ENCODE measurements at places on chromosomes 12 and 14.

DNA sequence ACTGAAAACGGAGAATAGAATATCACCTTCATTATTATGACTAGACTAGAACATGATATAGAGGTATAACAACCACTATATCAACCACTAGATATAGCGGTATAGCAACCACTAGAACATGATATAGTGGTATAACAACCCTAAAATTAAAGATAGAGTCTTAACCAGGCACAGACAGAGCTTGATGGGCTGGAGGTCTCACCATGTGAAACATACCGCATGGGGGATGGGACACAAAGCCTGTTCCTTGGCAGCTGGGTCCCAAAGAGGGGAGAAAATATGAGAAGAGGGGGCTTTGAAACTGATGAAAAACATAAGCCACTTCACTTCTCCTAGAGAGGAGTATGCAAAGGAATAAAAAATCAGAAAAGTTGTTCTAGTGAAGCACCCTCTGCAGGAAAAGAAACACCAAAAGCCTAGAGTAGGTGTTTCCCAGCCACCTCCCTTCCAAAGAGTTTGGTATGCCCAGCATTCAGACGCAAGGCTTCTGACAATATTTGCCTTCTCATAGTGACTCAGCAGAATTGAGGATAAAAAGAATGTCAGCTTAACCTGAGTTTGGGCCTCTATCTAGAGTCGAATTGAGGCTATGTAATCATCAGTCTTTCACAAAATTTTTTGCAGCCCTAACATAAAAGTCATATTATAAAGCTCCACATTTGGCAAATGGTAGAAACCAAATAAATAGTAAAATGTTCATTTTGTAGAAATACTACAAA, 316.4 kb downstream of the NOVA1 start:
- no peak for DNase-seq

GRCh38 chr12:114938487-114939210, 254.7 kb upstream of the TBX3 start:
- no peak for DNase-seq

DNA sequence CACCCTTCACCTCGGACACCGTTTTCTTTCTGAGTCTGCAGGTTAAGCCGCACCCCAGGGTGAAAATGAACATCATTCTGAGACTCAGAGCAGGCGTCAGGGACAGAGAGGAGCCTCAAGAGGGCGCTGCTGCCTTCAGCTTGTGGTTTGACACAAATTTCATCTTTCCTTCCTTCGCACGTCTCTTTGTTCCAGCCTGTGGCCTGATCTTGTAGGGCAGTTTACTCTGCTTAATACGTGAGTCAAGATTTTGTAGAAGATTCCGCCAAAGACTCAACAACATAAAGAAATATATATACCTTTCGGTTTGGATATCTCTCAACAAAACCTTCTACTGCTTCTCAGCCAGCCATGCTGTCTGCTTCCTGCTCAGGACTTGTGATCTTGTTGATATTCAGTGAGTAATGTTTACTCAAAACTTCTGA, 329.3 kb upstream of the OR4E1 start:
- DNase-seq: no peak

GRCh38 chr12:108449478-108449877, 65.6 kb upstream of the FICD start:
- no peak for DNase-seq

DNA sequence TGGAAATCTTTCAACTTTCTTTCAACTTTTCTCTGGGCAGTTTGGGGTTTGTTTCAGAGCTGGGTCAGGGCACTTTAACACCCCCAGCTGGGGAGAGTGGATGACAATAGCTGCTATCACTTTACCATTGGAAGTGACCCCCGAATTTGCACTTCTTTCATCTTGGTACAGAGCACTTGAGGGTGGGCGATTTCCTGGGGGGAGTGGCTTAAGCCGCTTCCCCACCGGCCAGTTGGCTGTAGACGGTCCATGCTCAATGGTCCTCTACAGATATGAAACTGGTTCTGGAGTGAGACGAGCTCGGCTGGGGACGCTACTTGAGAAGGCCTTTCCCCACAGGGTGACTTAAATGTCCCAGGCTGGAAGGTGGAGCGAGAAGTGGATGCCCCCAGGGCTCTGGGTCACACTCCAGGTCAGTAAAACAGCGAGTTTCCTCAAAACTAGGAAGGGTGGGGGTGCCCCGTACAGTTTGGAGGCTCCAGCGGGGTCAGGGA, at the start of gene VRTN:
TSS of gene VRTN (plus strand) at position 231 of the 494 bp plus-strand sequence. CDS start 8,313 bp downstream, outside the sequence.
- DNase-seq: no peak

DNA sequence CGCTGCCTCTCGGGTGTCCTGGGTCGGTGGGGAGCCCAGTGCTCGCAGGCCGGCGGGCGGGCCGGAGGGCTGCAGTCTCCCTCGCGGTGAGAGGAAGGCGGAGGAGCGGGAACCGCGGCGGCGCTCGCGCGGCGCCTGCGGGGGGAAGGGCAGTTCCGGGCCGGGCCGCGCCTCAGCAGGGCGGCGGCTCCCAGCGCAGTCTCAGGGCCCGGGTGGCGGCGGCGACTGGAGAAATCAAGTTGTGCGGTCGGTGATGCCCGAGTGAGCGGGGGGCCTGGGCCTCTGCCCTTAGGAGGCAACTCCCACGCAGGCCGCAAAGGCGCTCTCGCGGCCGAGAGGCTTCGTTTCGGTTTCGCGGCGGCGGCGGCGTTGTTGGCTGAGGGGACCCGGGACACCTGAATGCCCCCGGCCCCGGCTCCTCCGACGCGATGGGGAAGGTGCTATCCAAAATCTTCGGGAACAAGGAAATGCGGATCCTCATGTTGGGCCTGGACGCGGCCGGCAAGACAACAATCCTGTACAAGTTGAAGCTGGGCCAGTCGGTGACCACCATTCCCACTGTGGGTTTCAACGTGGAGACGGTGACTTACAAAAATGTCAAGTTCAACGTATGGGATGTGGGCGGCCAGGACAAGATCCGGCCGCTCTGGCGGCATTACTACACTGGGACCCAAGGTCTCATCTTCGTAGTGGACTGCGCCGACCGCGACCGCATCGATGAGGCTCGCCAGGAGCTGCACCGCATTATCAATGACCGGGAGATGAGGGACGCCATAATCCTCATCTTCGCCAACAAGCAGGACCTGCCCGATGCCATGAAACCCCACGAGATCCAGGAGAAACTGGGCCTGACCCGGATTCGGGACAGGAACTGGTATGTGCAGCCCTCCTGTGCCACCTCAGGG, 679 bp downstream of the ARF6 start:
- peak; percentile 68 for DNase-seq

- no peak for DNase-seq
Observed at GRCh38 chr12:91177381-91177780, 5.2 kb downstream of the DCN start.

GRCh38 chr12:14514154-14514842, 53.4 kb downstream of the PLBD1 start:
- no peak for DNase-seq

- no peak for DNase-seq
Observed at GRCh38 chr12:45667761-45668160, 61.7 kb upstream of the ARID2 start.

DNA sequence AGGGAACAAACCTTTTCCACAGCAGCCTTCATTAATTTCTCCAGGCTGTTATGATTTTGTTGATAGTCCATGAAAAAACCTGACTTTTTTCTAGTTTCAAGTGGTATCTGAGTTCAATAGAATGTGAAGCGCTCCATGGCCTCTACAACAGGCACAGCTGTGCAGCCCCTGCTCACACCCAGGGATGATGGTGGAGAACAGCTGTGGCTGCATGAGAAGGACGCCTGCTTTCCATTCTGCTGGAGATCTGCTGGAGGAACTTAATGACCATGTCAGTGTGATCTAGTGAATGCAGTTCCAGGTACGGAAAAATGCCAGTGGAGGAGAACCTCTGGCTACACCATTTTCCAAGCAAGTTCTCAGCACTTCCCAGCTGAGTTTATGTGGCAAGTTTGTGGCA, 80.6 kb downstream of the PIWIL1 start:
- DNase-seq: no peak

DNA sequence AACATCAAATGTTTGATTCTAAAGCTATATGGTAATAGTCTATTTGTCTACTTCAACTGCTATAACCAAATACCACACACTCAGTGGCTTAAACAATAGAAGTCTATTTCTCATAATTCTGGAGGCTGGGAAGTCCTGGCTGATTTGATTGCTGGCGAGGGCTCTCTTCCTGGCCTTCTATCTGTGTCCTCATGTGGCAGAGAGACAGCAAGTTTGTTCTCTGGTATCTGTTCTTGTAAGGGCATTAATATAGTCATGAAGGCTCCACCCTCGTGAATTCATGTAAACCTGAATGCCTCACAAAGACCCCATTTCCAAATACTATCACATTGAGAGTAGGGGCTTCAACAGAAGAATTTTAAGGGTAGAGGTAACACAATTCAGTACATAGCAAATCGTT, 34.1 kb downstream of the TRMT5 start:
- DNase-seq: no peak

DNA sequence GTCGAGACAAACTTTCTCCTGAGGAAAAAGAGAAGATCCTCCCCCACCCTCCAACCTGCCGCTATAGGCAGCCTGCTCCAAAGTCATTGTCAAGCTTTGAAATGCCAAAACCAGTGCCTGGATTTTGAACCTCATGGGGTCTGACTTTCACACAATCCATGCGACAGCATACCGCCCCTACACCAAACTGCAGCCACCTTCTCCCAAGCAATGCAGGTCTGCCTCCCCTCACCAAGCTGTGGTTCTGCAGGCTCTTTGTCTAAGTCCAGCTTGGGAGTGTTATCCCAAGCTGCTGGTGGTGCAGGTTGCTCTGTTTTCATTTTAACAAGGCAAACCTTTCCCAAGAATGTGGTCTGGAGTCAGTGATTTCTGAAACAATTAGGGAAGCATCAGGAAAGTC, 12.4 kb downstream of the TBX5 start:
- no peak for DNase-seq

- DNase-seq: no peak
Observed at GRCh38 chr12:104249017-104249416, 33.4 kb downstream of the TXNRD1 start.

- DNase-seq: no peak
Observed at GRCh38 chr12:40011775-40012129, 94.1 kb downstream of the SLC2A13 start.

- DNase-seq: no peak
Observed at GRCh38 chr12:132827763-132828703, 636 bp downstream of the GOLGA3 start.

DNA sequence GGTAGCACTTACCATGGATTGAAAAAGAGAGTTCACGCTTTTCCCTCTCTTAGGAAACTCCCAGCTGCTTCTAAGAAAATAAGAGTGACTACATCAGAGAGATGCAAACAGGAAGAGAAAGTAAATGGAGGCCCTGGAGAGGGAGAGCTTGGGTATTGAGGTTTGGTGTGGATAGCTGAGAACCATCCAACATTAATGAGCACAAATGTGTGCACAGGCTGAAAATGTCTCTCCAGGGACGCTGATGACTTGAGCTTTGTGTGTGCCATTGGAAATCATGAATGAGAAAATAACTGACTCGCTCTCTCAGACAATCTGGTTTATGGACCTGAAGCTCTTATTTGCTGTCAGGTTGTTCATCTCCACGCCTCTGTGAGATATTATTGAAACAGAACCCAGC, 318.8 kb downstream of the NRXN3 start:
- no peak for DNase-seq

DNA sequence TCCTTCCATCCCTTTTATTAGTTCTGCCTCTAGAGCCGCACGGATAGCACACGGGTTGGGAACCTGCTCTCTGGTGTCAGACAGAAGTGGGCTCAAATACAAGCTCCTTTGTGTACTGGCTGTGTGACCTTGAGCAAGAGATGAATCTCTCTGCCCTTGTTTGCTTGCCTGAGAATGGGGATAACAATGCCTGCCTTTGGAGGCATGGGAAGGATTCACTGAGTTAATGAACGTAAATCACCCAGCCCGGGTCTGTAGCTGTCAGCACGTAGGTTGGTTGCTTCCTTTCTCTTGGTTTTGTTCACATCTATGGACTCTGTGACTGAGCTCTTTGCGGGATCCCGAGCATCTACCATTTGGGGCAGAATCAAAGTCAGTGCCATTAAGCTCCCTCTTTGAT, 79.3 kb upstream of the NRXN3 start:
- DNase-seq: no peak

DNA sequence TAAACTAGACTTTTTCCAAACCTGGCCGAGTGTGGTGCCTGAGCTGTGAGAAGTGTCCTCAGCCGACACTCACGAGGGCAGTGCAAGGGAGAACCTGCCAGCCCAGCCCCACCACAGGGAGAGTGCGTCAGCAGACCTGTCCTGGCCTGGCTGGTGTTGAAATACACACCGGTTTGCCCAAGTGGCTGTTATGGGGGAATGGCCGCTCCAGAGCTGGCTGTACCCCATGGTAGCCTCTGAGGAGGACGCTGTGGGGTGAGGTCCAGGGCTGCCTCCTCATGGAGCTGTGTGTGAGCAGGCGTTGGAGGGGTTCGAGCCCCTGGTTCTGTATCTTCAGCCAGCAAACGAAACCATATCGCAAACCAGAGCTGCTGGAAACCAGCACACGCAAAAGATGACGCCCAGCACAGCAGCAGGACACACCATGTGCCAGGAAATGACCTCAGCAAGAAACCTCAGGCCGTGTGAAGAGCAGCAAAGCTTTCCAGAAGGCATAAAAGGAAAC, 9.4 kb downstream of the ANKRD9 start:
- no peak for DNase-seq

DNA sequence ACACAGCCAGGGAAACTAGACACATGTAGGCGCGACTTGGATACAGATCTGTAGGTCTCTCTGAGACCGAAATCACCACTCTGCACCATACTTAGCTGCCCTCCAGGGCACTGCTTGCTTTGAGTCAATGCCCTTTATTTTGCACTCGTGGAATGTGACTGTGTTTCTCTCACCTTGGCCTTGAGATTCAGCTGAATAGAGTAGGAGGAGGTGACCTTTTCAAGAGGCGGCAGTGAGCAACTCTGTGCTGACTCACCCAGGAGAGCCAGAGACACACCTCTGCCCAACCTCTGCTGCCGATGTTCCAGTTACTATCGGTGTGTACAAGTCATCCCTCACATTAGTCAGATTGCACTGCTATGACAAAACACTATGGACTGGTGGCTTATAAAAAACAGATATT, 583.4 kb downstream of the VRK1 start:
- no peak for DNase-seq

DNA sequence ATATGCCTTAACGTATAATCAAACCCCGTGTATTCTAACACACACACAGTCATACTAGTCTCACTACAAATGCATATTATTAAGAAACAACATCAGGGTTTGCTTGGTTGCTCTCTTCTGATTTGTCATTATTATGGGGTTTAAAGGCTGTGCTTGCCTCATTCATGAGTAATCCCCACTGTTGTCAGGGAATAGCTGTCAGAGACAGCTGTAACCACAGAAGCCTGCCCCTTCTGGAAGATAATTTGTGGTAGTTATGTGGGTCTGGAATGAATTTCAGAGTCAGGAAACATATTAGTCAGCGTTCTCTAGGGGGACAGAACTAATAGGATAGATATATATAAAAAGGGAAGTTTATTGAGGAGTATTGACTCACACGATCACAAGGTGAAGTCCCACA, 456.9 kb upstream of the TMEM132C start:
- no peak for DNase-seq

- no peak for DNase-seq
Observed at GRCh38 chr12:77842430-77842829, 11.7 kb downstream of the NAV3 start.

Data from NCI-H2171 (cell line).